ENCODE measurements at places on chromosomes 6 and 20.

- DNase-seq = no peak
These were observed 61.8 kb downstream of the NFATC2 start for GRCh38 chr20:51480507-51481270.

- DNase-seq = no peak
These were observed 104.1 kb downstream of the ZFP64 start for GRCh38 chr20:52087471-52087870.

DNA sequence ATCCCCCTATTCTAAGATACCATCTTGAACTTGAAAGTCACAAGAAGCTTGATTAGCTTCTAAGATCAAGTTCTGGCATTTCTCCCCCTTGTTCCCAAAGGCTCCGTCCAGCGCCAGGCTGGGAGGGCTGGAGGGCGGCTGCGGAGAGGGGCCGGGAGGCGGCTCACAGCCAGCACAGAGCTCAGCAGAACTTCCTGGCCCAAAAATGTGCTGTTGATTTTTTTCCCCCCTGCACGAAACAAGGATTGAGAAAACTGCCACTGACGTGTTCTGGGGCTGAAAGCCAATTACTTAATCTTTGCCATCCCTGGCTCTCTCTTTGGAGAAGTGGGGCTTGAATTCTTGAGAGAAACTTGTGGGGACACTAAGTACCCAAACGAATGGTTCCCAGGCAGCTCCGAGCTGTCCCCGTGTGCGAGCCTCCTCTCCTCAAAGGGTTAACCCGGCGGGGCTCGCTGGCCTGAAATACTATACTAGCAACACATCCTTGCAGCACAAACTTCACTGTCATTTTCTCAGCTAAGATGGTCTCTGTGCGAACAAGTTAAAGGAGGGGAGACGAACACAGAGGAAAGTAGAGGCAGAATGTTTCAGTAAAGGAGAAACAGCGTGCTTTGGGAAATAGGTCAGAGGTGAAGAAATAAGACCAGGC, 452 bp downstream of the TRAF3IP2 start:
- no peak for DNase-seq

DNA sequence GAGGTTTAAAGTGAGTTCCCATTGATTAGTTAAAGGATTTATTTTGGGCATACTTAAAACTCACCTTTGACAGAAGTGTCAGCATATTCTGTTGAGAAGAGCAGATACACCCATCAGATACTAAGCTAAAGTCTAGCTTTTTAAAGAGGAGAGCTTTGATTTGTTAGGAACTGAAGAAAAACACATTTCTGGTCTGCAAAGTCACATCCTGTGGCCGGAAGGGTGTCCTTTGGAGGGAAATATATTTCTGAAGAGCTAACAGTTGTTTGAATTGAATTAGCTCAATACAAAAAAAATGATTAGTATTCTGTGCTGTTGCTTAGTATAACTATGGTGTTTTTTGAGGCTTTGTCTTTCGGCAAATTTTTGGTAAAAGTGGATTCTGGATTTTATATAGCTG, 302.7 kb downstream of the RFPL4B start:
- no peak for DNase-seq

DNA sequence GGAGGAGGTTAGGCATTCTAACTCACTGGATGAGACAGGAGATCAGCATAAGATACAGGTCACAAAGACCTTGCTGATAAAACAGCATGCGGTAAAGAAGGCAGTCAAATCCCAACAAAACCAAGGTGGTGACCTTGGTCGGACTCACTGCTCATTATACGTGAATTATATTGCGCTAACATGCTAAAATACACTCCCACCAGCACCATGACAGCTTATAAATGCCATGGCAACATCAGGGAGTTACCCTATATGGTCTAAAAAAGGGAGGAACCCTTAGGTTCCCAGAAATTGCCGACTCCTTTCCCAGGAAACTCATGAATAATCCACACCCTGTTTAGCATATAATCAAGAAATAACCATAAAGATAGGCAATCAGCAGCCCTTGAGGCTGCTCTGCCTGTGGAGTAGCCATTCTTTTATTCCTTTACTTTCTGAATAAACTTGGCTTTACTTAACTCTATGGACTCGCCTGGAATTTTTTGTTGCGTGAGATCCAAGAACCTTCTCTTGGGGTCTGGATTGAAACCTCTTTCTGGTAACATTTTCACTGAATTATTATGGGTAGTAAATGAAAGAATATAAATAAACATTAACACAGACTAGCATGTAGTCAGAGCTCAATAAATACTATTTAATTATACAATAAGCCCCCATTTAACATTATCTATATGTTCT, 3.0 kb upstream of the LAMA4 start:
- DNase-seq = no peak

DNA sequence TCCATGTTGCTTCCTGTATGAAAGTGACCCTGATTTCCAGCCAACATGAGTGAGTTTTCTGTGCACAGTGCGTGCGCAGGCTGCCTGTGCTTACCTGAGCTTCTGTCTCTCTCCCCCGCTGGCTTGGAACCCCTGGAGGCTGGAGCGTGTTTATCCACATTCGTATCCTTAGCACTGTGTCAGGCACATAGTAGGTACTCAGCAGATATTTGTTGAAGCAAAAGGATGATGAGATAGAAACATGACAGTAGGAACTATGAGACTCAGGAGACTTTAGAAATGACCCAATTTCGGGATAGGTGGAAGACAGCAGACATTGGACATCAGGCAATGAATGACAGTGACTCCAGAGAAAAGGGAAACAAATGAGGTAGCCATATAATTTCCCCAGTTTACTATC, 15.2 kb downstream of the TUBB2B start:
- DNase-seq = no peak

GRCh38 chr6:44960898-44961297, 367.2 kb upstream of the RUNX2 start:
- DNase-seq = no peak

GRCh38 chr20:39605908-39606307, 643.8 kb downstream of the DHX35 start:
- DNase-seq = no peak

DNA sequence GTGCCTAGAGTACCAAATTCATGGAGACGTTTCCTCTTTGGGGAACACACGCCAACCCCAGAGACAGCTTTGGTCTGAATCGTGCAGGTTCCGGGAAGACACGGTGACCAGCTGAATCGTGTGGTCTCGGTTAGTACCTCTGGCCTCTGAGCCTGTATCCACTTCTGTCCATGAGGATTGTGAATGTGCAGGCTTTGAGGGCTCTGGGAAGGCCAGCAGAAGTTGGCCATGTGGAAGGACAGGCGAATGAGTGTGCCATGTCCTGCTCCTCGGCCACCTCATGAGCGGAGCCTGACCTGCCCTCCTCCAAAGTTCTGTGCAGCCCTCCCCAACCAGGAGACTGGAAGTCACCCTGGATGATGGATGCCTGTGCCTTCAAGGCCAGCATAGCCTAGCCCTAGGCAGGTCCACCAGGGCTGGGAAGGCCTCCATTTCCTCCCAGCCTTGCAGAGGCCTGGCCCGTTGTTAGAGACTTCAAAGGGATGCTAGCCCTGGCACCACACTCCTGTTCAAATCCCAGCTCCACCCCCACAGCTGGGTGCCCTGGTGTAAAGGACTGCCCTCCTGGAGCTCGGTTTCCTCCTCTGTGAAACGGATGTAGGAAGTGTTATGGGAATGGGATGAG, 1.7 kb upstream of the TMEM74B start:
- DNase-seq = no peak

GRCh38 chr20:52047811-52048764, 143.5 kb downstream of the ZFP64 start:
- DNase-seq = peak; percentile 82

DNA sequence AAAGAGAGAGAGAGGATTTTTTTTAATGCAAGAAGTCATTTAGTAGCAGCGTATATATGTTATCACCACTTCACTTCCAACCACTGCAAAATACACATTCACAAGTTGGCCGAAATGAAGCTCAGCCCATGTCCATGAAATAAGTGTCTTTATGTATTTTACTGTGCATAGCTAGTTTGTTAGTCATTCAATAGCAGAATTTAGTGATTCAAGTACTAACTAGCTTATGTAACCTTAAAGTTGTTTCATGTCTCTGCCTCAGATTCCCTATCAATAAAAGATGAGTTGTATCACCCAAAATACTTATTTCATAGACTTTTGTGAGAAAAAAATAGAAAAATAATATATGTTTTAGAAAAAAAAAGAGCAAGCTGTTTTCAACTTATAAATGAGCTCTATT, 153.7 kb upstream of the PRDM1 start:
- DNase-seq = no peak

GRCh38 chr6:158293122-158293521, 19.1 kb upstream of the TULP4 start:
- no peak for DNase-seq

- no peak for DNase-seq
These were observed 63.4 kb downstream of the RPP40 start for GRCh38 chr6:4940416-4940815.

- no peak for DNase-seq
These were observed 87.3 kb downstream of the PKHD1 start for GRCh38 chr6:52000064-52000463.

Measured in non-pigmented ciliary epithelial cell (primary cell).